HT-29 (cell line): ENCODE measurements at places on chromosomes 6 and 20.

DNA sequence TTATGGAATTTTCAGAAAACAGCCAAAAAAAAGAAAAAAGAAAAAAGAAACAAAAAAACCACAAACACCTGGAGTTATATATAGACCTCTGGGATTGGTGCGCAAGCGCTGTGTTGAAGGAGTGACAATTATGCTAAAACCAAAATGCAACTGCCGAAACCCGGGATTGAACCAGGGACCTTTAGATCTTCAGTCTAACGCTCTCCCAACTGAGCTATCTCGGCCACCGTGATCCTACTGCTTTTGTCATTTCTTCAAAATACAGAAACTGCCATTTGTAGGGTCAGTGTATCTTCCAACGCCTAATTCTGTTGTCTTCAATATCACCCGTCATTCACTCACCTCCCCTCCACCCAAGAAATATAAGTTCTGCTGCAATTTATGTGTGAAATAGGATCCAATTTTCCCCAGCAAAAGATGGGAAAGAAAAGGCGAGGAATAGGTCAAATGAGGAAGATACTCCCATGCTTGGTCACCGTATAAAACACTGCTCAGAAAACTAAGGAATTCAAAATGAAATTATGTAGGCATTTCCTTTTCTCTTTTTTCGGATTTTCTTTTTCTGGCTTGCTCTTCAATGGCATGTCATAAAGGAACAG lies 116.0 kb downstream of the TRIM27 start:
- DNase-seq = peak; percentile 90

DNA sequence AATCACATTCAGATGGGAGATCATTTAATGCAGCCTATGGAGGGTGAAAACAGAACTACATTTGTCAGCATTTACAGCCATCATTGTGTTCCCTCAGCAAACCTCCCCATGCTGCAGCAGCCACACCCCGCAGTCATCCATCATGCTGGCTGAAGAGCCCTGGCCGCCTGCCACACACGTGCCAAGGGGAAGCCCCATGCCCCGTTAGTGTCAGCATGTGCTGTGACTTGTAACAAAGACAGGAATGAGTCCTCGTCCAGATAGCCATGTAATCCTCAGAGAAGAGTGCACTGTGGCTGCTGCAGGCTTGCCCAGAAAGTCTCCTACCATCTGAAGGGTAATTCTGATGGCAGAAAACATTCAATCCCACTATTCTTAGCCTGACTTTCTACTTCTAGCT lies 1097.8 kb downstream of the KIF16B start:
- DNase-seq = no peak

GRCh38 chr6:132405143-132405915 lies 4.1 kb upstream of the MOXD1 start:
- DNase-seq = no peak

DNA sequence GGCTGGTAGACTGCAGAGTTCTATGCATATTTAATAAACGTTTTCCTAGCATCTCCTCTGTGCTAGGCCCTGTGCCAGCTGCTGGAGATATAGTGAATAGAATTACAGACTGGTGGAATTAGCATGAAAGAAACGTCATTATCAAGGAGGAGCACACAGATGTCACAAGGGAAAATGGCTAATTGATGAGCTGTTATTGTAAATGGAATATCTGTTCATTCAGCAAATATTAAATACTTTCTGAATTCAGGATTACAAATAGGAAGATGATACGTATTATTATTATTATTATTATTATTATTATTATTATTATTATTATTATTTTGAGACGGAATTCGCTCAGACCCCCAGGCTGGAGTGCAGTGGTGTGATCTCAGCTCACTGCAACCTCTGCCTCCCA lies 1.2 kb downstream of the AAR2 start:
- DNase-seq = no peak

DNA sequence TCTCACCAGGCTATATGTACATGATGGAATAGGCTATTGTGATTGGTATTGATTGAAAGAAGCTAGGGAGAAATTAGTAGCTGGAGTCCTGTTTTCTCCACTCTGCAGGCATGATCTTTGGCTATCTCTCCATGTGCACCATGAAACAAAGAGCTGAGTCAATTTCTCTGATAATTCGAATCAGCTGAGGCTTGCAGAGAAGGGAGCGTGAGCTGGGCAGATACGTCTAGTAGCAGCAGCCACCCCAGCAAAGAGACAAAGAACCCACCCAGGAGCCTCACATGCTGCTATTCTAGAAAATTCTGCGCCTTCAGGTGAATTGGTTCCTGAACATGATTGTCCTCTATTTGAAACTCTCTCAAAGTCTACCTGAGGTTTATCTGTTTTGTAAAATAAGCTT lies 6.9 kb upstream of the SGK1 start:
- DNase-seq = no peak

- no peak for DNase-seq
These were observed 653.6 kb upstream of the FLRT3 start for GRCh38 chr20:14991023-14991422.

DNA sequence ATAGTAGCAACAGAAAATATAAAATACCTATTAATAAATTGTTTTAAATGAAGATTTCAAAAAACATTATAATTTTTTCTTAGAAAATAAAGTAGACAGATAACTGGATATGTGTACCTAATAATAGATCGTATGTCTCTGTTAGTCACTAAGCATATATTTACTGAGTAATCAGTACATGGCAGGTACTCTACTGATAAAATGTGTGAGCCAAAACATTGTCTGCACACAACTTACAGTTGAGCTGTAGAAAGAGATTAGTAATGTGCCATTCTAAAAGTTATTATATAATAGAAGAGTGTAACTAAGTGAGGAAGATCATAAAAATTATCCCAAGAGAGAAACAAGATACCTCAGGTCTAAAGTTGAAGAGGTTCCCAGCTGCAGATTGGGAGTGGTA lies 929.9 kb upstream of the EPHA7 start:
- no peak for DNase-seq

GRCh38 chr6:45921691-45922281 lies 93.9 kb downstream of the CLIC5 start:
- DNase-seq = no peak

GRCh38 chr20:56299362-56299761 lies 50.8 kb downstream of the MC3R start:
- no peak for DNase-seq

- no peak for DNase-seq
These were observed 27.3 kb upstream of the RPP40 start for GRCh38 chr6:5031150-5031549.

GRCh38 chr6:28281288-28282064 lies at the start of gene PGBD1:
Gene PGBD1 (plus strand): TSS chr6:28281572. CDS start chr6:28283814, 2,242 bp downstream.
- peak; percentile 62 for DNase-seq

- DNase-seq = no peak
These were observed 163.0 kb downstream of the RPS12 start for GRCh38 chr6:132977413-132977812.

DNA sequence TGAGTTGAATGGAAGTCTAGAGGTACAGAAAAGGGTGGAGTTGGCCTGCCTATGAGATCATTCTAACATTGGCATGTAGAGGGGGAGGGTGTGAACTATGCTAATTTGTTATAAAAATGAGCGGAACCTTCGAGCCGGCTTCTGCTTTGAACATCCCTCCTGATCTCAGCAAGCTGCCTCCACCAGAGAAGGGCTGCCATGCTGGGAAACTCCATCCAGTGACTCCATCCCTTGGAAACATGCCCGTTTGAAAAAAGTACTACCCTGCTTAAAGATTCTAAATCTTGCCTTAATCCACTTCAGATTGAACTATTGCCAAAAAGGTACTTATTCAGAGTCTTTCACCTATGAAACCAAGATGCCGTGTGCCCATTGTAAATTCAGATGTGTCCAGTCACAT lies 43.6 kb upstream of the TMEM170B start:
- DNase-seq = no peak

GRCh38 chr6:168507297-168507696 lies 66.3 kb downstream of the SMOC2 start:
- no peak for DNase-seq

DNA sequence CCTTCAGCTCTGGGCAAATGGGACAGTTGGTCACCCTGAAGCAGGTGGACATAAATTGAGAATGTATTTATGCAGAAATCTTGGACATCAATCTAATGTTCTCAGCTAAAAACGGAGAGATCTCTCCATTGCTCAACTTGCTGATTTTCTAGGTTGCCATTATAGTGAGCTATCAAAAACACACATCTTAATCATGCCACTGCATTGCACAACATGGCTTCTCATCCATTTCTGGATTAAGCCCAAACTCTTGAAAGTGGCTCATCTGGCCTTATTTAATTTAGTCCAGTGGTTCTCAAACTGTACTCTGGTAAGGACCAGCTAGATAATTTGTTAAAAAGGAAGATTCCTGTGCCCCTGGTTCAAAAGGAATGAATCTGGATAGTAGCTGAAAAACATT lies 324.9 kb upstream of the CITED2 start:
- no peak for DNase-seq

- DNase-seq = no peak
These were observed 12.5 kb downstream of the SYCP2 start for GRCh38 chr20:59920944-59921343.

- DNase-seq = no peak
These were observed 208.1 kb downstream of the UST start for GRCh38 chr6:148954934-148955333.

GRCh38 chr20:63241272-63241671 lies 5.6 kb downstream of the BIRC7 start:
- no peak for DNase-seq

DNA sequence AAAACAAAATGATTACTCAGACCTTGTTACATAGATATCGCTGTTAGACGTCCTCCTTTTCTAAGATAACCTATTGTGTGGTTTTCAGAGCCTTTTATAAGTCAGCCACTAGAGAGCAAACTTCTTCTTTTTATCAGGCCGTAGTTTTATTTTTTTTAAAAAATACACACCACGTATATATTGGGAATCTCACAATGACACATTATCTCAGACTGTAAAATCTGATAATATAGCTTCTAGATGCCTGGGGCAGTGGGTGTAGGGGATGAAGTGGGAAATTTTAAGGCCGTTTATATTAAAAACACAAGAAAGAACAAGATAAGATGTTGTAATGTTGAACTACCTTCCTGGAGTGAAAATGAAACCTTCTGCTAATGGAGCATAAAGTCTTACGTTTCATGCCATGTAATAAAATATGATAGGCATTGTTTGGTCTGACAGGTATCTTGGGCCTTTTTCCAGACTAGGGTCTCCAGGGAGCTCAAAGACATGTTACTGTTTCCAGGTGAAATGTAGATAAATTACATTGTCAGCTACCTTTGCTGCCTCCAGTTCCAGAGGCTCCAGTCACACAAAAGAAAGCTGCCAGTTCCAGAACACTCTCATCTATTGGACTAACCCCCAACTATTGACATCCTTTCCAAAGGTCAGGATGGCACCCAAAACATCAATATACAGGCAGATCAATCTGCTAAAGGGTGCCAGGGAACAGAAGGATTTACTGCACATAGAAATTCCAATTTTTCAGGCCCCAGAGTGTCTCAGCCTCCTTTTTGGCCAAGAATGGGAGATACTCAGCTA lies 130.2 kb upstream of the AKIRIN2 start:
- peak; percentile 9 for DNase-seq

DNA sequence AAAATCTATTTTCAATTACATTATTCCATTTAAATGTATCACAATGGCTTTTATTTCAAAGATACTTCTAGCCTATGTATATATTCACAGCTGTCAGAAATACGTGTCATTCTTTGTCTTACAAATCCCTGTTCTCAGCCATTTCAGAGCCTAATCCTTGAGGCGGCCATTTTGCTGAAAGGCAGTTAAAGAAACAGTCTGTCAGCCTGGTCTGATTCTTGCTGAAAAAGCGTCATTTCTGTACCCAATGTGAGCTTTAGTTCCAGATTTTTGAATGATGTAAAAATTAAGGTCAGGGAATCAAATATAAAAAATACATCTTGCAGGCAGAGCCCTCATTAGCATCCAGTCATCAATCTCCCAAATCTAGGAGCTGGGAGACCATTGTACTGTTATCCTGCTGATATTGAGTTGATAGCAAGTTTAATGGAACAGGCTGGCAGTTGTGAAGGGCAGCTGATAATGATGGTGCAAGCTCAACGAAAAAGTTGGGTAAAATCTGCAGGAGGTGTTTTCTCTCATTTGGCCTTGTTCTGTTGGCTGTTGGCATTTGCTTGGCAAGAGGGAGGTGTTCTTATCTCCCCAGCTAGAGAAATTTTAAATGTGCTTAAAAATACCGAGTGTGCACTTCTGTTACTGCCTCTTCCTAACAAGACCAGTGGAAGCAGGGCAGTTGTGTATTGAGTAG lies 314.8 kb downstream of the SOX4 start:
- no peak for DNase-seq

DNA sequence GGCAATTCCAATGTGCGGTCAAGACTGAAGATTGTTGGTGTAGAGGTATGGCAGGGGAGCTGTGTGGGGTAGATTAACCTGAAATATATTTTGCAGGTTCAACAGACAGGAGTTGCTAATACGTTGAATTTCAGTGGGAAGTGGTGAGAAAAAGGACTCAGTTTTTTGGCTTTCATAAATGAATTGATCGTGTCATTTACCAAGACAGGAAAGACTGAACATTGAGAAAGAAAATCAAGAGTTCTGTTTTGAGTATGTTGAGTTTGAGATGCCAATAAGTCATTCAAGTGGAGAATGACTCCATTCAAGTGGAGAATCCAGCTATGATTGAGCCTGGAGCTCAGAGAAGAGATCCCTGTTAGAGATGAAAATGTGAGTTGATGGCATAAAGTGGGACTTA lies 31.1 kb downstream of the NFYA start:
- no peak for DNase-seq

DNA sequence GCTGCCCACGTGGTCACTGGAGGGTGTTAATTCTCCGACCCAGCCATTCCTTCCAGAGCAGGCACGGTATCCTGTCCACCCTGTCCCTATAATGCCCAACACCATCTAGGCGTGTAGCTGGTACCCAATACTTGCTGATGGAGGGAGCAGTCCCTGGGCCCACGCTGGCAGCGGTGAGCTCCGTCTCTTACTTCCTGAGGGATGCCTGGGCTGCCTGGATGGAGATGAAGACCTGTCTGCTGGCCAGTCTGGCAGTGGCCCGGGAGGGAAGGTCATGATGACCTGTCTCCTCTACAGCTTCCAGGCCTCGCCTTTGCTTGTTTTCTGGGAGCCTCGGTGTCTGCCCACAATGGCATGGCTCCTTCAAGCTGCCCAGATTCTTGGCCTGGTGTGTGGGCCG lies 297.9 kb upstream of the SUPT3H start:
- DNase-seq = no peak
